ENCODE measurements at places on chromosomes 5 and 9. TPM values are rescaled to one million over a fixed set of nuclear protein-coding genes. Genes with fewer than 3 reads are reported as not detected.

GRCh38 chr5:173231381-173231766 lies 3.6 kb downstream of the NKX2-5 start:
- H3K27ac ChIP-seq = no peak overlapping the region
- DNase-seq = no peak
- H3K4me1 ChIP-seq = peaks cover 8% of the 10 kb centered on the region
- H3K27me3 ChIP-seq = peaks cover 90% of the 10 kb centered on the region
- no peaks in the 10 kb centered on the region for H3K36me3 ChIP-seq

DNA sequence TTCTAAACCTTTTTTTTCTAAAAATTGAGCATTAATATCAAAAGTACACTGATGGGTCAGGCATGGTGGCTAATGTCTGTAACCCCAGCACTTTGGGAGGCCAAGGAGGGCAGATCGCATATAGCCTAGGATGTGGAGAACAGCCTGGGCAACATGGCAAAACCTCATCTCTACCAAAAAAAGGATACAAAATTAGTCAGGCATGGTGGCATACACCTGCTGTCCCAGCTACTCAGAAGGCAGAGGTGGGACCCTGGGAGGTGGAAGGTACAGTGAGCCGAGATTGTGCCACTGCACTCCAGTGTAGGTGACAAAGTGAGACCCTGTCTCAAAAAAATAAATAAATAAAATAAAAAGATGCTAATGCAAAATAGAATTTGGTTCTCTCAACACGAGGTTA lies 49.4 kb downstream of the RAPGEF1 start:
- H3K27ac ChIP-seq = no peak overlapping the region
- no peaks in the 10 kb centered on the region for H3K4me1 ChIP-seq
- no peak overlapping the region for H3K4me3 ChIP-seq
- no peak for DNase-seq
- H3K27me3 ChIP-seq = no peaks in the 10 kb centered on the region
- no peaks in the 10 kb centered on the region for H3K36me3 ChIP-seq

DNA sequence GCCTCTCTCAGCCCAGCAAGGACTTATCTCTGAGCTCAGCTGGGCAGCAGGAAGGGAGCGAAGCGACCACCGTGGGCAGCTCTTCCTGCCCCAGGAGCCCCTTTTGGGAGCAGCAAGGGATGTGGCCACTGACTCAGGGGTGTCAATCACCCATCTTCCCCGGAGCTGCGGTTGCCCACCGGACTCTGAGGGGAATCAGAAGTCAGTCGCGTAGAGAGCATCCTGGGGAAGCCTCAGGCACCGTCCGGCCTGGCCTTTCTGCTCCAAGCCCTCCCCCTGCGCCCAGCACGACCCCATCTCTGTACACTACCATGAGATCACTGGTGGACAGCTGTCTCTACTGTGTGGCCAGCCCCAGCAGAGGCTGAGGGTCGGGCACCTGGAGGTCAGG lies 24.6 kb downstream of the GFI1B start:
- no peaks in the 10 kb centered on the region for H3K36me3 ChIP-seq
- peaks cover 5% of the 10 kb centered on the region for H3K27me3 ChIP-seq
- H3K4me1 ChIP-seq = no peaks in the 10 kb centered on the region
- no peak overlapping the region for H3K4me3 ChIP-seq
- DNase-seq = no peak

DNA sequence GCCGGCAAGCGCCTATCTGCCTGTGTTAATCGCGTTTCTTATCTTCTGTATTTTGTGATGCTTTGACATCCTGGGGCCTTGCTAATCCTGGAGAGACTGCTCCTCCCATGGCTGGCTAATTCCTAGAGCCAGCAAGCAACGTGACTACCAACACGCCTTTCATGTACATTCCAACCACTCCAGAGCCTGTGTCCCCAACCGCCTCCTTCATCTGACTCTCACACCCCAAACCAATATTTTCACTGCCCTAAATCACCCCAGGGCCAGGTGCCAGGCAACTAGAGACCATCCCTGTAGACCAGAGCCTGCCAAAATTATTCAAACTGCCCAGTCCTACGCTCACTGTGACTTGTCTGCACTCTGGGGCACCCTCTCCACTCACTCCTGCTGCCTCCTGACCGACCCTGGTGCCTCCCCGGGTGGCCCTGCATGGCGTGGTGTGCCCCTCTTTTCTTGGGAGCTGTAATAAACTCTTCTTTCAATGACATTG lies 50.5 kb upstream of the COL5A1 start:
- H3K27me3 ChIP-seq = no peaks in the 10 kb centered on the region
- H3K27ac ChIP-seq = no peak overlapping the region
- no peaks in the 10 kb centered on the region for H3K4me1 ChIP-seq
- H3K4me3 ChIP-seq = no peak overlapping the region
- DNase-seq = no peak
- H3K36me3 ChIP-seq = no peaks in the 10 kb centered on the region

DNA sequence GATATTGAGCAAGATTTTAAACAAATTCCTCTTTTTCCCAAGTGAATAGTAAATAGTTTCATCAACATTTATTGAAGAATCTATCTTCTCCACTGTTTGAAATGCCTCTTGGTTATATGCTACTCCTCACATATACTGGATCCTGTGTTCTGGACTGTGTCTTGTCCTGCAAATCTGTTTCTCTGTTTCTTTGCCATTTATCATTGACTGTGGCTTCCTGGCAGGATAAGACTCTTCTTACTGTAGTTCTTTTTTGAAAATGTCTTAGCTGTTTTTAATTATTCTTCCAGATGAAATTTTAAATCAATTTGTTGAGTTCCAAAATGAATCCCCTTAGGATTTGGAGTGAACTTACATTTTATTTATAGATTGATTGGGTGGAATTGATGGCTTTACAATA lies 27.8 kb downstream of the RALGPS1 start:
- DNase-seq = no peak
- H3K4me1 ChIP-seq = no peaks in the 10 kb centered on the region
- no peak overlapping the region for H3K27ac ChIP-seq
- H3K27me3 ChIP-seq = peaks cover 1% of the 10 kb centered on the region
- H3K4me3 ChIP-seq = no peak overlapping the region

GRCh38 chr9:27247756-27248155 lies 49.2 kb downstream of the EQTN start:
- no peak overlapping the region for H3K27ac ChIP-seq
- H3K27me3 ChIP-seq = no peaks in the 10 kb centered on the region
- H3K36me3 ChIP-seq = no peaks in the 10 kb centered on the region

DNA sequence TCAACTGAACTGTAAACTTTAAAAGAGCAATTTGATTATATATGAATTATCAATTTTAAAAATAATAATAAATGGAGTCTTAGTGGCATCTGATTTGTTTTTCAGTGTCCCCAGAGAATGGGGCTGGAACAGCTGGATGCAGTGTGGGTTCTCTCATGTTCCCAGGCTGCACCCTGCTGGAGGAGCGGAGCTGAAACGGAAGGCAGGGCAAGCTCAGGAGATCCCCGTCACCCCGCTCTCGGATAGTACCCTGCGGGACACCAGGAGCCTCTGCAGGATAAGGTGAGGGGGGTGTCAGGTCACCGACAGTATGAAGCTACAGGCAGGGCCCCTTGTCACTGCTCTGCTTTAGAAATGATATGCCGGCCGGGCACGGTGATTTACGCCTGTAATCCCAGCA lies 57.3 kb downstream of the S1PR3 start:
- no peak overlapping the region for H3K27ac ChIP-seq
- no peak for DNase-seq
- H3K4me1 ChIP-seq = peaks cover 4% of the 10 kb centered on the region
- H3K27me3 ChIP-seq = no peaks in the 10 kb centered on the region
- no peak overlapping the region for H3K4me3 ChIP-seq
- no peaks in the 10 kb centered on the region for H3K36me3 ChIP-seq

DNA sequence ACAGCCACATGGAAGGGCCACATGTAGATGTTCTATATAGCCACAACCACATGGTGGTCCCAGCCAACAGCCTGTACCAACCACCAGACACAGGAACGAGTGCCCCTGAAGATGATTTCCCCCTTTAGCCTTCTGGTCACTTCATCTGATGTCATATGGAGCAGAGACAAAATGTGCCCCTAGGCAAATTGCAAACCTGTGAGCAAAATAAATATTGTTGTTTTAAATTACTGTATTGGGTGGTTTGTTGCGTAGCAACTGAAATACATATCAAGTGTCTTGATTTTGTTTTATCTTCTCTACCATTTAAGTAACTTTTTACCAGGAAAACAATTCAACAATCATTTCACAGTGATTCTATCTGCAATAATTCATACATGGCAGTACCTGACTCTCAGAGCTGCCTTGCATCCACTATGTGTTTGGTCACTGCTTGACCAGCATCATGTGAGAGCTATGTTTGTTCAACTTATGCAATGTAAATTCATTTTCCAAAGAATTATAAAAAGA lies 142.5 kb upstream of the VLDLR start:
- peak overlapping the region; percentile 61 for H3K27ac ChIP-seq
- H3K27me3 ChIP-seq = no peaks in the 10 kb centered on the region
- peaks cover 16% of the 10 kb centered on the region for H3K4me1 ChIP-seq
- no peak for DNase-seq
- no peak overlapping the region for H3K4me3 ChIP-seq

GRCh38 chr9:89753472-89754055 lies 148.8 kb downstream of the GADD45G start:
- H3K4me1 ChIP-seq = no peaks in the 10 kb centered on the region
- no peak for DNase-seq
- no peak overlapping the region for H3K4me3 ChIP-seq
- H3K27ac ChIP-seq = no peak overlapping the region
- no peaks in the 10 kb centered on the region for H3K27me3 ChIP-seq
- no peaks in the 10 kb centered on the region for H3K36me3 ChIP-seq

- H3K4me1 ChIP-seq = no peaks in the 10 kb centered on the region
- H3K27me3 ChIP-seq = no peaks in the 10 kb centered on the region
- DNase-seq = no peak
These were observed 550.6 kb downstream of the CDH10 start for GRCh38 chr5:24094081-24094679.

DNA sequence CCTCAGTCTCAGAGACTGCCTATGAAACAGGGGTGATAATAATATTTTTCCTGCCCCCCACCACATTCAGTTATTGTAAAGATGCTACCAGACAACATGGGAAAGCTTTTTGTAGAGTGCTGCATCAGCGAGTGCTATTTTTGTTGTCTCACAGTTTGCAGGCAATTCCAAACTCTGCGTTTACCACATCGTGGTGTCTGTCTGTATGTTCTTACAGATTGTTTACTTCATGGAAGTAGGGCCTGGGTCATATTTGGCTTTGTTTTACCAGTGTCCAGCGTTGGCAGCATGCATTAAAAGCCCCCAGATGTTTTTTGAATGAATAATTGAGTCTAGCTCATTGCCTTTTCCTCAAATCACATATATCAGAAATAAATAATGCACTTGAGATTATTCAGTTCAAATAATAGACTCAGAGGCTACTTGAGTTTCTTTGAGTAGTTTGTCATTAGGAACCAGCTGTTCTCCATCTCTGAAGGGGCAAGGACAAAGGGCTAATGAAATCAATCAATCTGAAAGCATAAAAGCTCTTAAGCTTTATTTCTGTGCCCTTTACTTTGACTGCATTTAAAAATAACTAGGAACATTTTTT lies 243.7 kb downstream of the CWC27 start:
- no peaks in the 10 kb centered on the region for H3K36me3 ChIP-seq
- no peaks in the 10 kb centered on the region for H3K27me3 ChIP-seq
- H3K4me1 ChIP-seq = no peaks in the 10 kb centered on the region

GRCh38 chr5:13957032-13957645 lies 12.7 kb upstream of the DNAH5 start:
- H3K4me1 ChIP-seq = no peaks in the 10 kb centered on the region
- H3K27ac ChIP-seq = no peak overlapping the region
- no peaks in the 10 kb centered on the region for H3K36me3 ChIP-seq
- no peak overlapping the region for H3K4me3 ChIP-seq

- no peak for DNase-seq
- no peaks in the 10 kb centered on the region for H3K4me1 ChIP-seq
These were observed 655.8 kb downstream of the TLR4 start for GRCh38 chr9:118360036-118360435.

DNA sequence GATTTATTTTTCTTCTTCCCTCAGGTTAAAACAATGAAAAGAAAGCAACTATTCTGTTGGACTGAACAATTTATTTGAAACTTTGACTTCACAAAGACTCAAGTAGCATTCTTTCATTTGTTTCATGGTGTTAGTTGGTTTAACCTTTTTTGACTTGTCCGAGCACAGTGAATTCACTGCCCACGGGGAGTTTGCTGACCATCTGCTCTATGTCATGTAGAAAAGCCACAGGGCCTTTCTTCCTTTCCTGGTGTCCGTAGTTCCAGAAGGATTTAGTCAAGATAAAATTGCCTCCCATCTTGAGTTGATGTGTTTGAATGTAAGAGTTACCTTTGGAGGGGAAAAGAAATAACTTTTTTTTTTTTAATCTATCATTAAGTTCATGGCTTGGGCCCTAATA lies 55.1 kb upstream of the ZNF608 start:
- no peak for DNase-seq
- no peaks in the 10 kb centered on the region for H3K36me3 ChIP-seq
- H3K27ac ChIP-seq = no peak overlapping the region

DNA sequence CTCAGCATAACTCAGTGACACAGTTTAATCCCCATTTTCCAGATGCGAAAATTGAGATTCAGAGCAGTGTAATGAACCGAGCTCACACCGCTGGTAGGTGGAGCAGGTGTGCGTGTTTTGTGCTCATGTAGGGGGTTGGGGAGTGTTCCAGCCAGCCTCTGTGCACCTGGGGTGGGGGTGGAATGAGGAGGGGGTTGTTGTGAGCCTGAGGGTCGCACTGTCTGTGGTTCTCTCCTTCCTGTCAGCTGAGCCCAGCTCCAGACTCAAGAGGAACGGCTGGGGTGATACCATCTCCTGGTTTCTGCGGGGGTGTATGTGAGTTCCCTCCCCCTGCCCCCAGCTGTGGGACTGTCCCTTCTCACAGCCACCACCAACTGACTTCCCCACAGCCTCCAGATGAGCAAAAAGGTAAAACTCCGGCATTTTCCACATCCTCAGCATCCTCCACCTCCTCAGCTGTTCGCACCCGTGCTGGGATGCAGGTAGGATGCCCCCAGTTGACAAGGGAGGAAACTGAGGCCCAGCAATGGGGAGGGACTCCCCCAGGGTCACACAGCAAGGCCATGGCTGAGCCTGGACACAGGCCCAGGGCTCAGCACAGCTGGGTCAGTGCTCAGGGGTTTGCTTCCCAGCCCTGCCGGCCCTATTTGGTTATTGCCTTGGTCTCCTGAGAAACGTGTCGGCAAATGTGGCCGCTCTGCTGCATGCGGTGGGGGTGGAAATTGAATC lies 2.1 kb downstream of the SH2D3C start:
- DNase-seq = no peak
- H3K27me3 ChIP-seq = no peaks in the 10 kb centered on the region
- peaks cover 4% of the 10 kb centered on the region for H3K4me1 ChIP-seq
- H3K4me3 ChIP-seq = no peak overlapping the region
- H3K36me3 ChIP-seq = no peaks in the 10 kb centered on the region

NR6A1 gene
- 1.2 TPM for total RNA-seq

C9orf153 gene
- total RNA-seq = 0.66 TPM

RNF180 gene
- 5.6 TPM for total RNA-seq

SPINK6 gene
- not detected for total RNA-seq

THBS4 gene
- total RNA-seq = not detected

EPB41L4B gene
- total RNA-seq = 0.15 TPM

FYB1 gene
- total RNA-seq = 0.44 TPM

C9 gene
- 0.44 TPM for total RNA-seq

CCDC192 gene
- total RNA-seq = not detected

IL5 gene
- not detected for total RNA-seq

OR4F3 gene
- not detected for total RNA-seq

All from endothelial cell of umbilical vein (primary cell).